Stimulated activated CD8-positive, alpha-beta memory T cell treated with anti-CD3 and anti-CD28 coated beads, Interleukin-7, amount 100 ng/mL, for 1 hour (primary cell): ENCODE measurements at places on chromosomes 2 and 18.

DNA sequence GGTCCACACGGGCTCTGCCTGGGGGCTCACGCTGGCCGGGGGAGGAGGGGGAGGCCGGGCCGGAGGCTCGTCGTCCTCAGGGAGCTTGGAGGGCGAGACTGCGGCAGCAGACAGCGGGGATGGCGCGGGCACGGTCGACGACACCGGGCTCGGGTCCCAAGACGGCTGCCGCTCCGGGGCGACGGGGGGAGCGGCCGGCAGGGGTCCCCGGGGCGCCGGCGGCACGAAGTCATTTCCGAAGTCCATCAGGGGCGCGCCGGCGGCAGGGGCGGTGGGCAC lies 491 bp downstream of the RTN4 start:
- no peak for DNase-seq

DNA sequence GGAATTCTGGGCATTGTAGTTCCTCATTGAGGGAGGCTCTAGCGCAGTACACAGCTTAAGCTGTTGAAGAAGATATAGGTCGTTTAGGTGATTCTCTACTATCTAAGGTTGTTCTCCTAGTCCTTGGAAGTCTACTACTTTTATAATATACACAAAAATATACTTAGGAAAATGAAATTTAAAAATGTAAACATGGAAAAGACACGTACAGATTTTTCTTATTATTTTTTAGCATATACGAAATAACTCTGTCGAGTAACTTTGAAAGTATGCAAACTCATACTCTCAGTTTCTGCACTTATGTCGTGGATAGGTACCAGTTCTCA lies 272 bp upstream of the FASTKD1 start:
- DNase-seq = no peak

DNA sequence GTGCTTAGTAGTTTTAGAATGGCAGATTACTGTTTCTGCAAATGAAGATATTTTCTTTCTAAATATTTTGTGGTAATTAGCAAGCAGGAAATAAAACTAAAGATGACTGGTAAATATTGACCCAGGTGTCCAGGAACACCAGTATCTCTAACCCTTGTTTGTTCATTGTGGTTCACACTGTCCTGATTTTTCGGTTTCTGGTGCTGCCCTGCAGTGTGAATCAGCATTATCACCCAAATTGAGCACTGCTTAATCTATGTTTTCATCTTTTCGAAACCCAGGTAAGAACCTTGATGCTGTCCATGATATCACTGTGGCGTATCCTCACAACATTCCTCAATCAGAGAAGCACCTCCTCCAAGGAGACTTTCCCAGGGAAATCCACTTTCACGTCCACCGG lies 167.4 kb downstream of the CAPN13 start:
- no peak for DNase-seq

DNA sequence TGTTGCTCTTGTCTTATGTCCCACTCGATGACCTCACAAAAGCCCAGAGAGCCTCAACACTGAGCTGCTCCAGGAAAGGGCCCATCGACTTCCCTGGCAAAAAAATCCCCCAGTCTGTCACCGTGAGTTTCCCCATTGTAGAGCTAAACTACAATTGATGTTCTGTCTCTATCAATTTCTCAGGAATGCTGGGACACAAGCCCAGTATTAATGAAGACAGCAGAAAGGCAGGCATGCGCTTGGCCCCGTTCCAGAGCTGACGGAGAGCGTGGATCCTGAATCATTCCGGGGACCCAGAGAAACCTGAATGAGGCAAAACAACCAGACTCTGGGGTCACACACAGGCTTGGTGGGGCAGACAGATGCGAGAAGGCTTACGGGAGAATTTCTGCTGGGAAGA lies 146.9 kb downstream of the TTC32 start:
- no peak for DNase-seq

DNA sequence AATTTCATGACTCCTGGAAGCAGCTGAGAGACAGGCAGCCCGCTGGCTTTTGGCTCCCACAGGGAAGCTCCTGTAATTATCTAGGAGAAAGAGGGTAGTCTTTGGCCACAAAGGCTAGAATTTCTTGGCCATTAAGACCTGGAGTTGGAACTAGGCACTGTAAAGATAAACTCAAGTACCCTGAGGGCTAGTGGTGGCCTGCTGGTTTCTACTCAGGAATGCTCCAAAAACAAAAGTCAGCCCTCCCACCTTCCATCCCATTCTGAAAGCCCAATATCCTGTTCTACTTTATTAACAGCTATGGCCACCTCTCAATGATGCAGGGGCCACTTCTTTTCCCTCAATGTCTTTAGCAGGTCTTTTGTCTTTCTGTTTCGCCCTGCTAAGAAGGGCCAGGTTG lies 34.0 kb upstream of the CYP26B1 start:
- DNase-seq = no peak

DNA sequence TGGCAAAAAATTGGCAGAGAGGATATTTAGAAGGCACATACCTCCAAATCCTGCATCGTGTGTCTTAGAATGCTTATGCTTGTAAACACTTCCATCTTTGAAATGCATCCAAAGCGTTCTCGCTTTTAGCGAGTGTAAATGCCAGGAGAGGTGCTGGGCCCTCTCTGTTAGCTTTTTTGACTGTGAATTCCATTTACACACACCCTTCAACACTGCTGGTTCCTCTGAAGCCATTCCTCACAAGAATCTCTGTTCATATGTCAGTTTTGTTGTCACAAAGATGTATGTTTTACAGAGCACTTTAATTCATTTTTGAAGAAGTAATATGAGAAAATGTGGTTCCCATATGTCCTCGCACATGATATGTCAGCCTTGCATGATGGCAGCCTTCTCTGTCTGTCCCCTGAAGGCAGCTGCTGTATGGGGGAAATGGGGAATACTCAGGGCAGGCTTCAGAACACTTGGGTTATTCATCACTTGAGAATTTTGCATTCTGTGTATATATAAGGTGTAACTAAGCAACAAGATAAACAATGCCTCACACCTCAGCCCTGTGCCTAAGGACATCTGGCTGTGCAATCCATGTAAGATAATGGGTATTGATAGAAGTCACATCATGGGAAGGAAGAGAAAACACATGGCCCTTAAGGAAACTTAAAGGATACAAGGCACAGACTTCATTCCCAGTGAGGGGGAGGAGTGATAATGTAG lies 52.3 kb downstream of the RAB27B start:
- DNase-seq = no peak

- DNase-seq = no peak
Measured at GRCh38 chr18:43596105-43596712, 318.9 kb upstream of the SYT4 start.

DNA sequence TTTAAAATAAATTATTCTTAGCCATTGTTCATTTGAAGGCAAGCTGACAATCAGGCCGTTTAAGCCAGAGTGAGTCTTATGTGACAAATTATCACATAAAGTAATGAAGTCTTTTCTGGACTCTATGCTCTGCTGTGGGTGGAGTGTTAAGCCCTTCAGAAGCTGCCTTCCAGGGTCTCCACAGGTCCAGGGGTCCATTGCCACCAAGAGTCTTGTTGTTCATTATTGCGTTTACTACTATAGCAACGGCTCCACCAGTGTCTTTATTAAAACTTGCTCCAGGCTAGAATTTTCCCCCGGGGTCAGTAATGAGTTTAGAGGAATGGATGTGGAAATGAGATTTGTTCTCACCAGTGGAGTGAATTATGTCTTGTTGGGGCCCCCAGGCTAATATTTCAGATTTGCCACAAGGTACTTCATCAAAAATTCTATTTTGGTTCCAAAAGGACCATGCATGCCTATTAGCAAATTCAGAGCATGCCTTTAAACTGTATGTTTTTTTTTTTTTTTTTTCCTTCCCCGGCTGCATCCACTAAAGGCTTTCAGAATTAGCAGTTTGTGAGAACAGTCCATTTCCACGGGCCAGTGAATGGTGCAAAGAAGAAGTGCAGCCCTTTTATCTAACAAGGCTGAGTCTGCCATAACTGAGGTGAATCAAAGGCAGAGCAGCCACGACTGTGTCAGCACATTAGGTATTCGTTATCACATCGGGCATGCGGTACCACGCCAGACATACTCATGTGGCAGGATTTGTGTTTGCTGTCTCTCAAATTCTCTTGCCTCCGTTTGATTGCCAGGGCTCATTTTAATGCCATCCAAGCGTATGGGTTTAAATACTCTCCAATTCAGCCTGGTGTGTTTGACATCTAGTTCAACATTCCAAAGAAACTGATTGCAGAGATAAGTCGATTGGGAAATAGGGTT lies 26.2 kb upstream of the LRRTM1 start:
- DNase-seq = no peak

DNA sequence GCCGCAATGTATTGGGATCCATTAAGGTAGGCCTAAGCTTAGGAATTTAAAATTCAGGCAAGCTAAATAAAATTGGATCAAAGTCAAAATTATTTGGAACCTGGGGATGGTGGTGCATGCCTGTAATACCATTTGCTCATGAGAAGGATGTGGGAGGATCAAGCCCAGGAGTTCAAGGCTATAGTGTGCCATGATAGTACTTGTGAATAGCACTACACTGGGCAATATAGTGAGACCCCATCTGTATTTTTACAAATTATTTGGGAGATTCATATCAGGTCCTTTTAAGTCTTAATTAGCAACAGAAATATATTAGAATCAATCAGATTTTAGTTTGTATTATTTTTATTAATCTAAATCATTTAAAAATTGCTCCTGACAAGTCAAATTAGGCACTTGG lies 39.8 kb upstream of the TLK1 start:
- no peak for DNase-seq

- DNase-seq = no peak
Measured at GRCh38 chr2:191441496-191442214, 196.5 kb downstream of the MYO1B start.

GRCh38 chr2:40448476-40449079 lies 3.3 kb downstream of the SLC8A1 start:
- DNase-seq = no peak

GRCh38 chr18:31661965-31662364 lies 22.4 kb downstream of the B4GALT6 start:
- DNase-seq = no peak

DNA sequence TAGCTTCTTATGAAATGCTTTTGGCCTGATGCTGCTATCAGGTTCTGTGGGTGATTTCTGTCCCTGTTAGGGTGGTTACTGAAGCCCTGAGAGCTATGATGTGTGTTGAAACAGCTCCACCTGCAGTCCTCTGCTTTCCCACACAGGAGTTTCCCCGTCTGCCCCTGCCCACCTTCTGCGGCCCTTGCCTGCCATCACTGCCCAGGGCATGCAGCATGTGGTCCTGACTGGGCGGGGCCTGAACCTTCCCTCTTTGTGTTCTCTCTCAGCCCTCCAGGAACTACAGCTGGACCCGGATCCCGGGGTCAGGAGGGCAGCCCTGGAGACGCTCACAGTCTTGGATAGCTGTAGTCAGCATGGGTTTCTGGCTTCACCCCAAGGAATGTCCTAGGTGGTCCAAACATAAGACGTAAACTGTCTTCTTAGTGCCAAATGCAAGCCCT lies 21.4 kb downstream of the HJURP start:
- DNase-seq = no peak

DNA sequence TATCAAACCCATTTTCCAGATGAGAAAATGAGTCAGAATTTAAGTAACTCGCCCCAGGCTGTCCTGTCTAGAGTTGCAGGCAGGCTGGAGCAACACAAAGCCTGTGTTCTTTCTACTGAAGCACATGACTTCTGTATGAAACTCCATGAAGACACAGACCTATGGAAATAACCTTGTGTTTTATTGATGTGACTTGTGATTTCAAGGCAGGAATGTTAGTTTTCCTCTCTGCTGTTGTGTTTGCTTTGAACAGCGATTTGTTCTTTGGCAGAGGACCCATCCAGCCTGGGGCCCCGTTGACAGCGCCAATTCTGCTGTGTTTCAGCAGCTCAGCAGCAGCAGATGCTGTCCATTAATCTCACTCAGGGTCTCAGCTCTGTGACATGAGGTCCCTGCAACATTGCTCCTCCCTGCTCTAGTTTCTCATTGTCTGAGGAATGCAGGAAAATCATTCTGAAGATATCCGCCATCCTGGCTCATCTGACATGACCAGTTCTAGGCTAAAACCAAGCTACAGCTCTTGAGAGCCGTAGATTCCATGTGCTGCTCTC lies 344.3 kb upstream of the RAB12 start:
- DNase-seq = no peak

GRCh38 chr2:133484106-133484505 lies 84.2 kb downstream of the NCKAP5 start:
- no peak for DNase-seq

- DNase-seq = no peak
Measured at GRCh38 chr18:26097563-26097962, 7.2 kb upstream of the SS18 start.

DNA sequence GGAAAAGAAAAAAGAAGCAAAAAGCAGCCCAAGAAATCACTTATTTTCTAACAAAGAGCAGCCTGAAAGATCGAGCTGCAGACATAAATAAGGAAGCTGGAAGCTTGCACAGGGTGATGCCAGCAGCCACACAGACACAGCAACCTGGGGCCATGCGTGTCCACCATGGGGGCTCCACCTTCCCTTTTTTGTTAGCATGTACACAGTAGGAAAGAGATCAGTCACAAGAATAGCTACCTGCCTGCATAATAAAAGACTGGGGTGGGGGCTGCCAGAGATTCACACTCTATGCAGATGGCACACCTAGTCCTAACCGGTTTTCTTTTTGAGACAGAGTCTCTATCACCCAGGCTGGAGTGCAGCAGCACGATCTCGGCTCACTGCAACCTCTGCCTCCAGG lies 2.9 kb upstream of the CNOT11 start:
- no peak for DNase-seq

GRCh38 chr2:234191819-234192407 lies 141.4 kb downstream of the SPP2 start:
- DNase-seq = no peak

- no peak for DNase-seq
Measured at GRCh38 chr2:201701646-201702045, 3.2 kb upstream of the MPP4 start.

DNA sequence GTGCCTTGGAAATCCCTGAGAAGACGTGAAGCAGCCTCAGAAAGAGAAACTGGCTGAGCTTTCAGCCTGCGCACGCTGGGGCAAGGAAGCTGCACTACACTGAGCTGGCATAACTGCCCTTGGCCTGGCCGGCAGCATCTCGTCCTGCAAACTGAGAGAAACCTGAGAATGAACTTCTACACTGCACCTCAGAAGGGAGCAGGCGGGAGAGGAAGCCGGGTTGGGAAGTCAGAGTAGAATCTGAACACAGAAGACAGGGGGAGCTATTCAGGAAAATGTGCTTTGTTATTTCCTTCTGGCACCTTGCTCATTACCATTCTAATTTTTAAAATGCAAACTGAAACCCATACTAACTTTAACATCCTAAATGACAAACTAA lies 70.9 kb downstream of the ZEB2 start:
- DNase-seq = no peak

GRCh38 chr2:424306-425171 lies 136.6 kb upstream of the ALKAL2 start:
- no peak for DNase-seq

GRCh38 chr2:48144777-48145176 lies 238.5 kb upstream of the FBXO11 start:
- no peak for DNase-seq

DNA sequence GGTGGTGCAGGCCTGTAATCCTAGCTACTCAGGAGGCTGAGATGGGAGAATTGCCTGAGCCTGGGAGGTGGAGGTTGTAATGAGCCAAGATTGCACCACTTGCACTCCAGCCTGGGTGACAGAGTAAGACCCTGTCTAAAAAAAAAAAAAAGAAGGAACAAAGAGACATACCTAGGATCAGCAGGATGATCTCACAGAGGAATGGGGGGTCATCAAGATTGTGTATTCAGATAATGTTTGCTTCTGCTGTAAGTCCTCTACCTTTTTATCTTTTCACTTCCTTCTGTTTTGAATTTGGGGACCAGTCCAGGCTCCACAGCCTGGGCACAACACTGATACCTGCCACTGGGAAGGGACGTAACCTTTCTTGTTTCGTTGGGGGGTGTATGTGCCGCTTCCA lies 53.2 kb downstream of the MAP4K4 start:
- no peak for DNase-seq
